ENCODE measurements at places on chromosomes 16 and 17.

GRCh38 chr17:59712862-59713261 is 5.4 kb downstream of the VMP1 start:
- no peak for DNase-seq

GRCh38 chr16:54118846-54119245 is 167.7 kb downstream of the IRX3 start:
- no peak for DNase-seq

DNA sequence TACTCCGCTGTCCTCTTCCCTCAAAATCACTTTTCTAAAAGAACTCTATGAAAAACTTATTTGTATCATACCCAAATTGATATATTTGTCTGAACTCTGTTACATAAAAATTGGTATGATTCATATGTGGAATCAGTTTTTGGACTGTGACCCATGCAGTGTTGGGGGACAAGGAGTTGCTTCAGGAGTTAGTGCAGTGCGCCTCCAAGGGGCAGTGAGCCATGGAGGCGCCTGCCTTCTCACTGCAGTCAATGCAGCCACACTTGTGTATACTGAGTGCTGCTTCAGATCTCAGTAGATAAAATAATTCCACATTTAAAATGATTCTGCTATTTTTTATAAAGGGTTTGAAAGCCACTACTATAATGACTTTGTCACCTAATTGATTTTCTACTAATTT is 32.5 kb downstream of the DGKE start:
- no peak for DNase-seq

DNA sequence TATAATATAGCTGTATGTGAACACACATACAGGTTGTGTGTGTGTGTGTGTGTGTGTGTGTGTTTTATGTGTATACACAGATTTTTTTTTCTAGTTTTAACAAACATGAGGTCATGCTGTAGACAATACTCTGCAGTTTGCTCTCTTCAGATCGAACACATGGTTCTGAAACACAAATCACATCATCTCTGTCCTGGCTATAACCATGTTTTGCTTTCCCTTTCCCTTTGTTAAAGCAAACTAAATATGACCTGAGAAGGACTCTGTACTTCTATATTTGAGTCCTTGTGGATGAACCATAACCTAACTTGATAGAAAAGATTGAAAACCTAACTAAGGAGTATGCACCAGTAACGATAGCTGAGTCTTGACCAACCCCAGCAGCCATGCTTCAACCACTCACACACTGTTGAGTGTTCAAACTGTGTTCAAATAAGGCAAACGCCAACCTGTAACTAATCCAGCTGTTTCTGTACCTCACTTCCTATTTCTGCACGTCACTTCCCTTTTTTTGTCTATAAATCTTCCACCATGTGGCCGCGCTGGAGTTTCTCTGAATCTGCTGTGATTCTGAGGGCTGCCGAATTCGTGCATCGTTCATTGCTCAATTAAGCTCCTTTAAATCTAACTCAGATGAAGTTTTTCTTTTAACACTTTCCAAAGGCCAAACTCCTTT is 303.8 kb downstream of the HS3ST3B1 start:
- DNase-seq, result no peak

DNA sequence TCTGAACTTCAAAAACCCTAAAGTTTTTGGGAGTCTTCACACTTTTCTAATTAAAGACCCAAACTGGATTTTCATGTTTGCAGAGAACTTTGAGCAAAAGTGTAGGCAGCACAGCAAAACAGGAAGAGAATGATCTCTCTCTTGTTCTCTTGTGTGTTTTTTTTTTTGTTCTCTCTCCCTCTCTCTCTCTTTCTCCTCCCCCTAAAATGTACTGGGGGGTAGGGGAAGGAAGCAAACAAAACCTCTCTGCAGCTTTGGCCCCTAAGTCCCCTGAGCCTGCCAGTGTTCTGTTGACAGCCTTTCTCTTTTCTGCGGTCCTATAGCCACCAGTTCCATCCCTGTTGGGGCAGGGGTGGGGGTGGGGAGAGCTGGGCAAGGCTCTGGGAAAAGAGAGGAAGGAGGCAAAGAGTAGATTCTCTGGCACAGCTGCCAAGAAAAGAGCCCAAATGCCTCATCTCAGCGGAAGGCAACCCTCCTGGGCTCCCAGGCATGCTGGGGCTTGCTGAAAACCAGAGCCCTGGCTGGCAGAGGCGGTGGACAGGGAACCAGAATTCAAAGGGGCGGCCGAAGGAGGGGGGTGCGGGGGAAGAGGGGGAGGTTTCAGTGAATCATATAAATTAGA is 295.3 kb downstream of the SOX9 start:
- no peak for DNase-seq

DNA sequence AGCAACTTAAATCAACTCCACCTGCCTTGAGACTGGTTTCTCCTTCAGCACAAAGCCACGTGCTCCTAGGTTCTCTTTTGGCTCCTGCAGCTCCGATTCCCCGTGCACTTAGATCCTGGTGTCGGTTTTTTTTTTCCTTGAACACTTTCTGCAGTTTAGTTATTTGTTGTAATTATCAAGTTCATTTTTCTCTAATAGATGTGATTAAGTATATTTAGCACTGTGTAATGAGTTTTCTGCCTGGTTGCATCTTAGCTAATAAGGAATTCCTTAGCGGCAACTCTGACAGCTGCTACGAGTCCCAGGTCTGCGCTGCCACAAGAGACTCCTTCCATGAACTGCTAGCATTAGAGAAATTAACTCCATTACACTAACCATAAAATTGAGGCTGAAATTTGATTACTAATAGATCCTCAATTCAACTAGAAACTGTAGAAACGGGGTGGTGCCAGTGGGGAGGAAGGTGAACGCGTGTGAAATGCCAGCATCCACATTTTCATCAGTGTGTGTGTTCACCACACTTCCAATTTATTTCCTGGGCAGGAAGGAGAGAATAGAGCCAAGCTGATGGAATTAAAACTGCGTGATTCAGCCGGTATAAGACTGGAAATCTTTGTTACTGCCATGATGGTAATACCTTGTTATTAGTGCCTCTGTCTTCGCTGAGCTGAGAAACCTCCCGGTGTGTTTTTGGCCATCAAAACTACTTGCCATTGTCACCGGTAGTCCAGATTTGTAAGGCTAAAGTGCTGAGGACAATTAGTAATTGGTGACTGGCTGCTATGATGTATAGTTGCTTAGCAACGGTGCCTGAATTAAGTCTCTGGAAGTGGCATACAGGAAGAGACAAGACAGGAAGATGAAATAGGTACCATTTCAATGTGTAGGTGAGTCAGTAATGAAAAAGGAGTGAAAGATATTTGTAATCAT is 232.4 kb downstream of the IRX3 start:
- no peak for DNase-seq

- DNase-seq, result no peak
Measured at GRCh38 chr16:15983898-15984297, 34.5 kb downstream of the ABCC1 start.

GRCh38 chr17:56976941-56977608 is 856 bp upstream of the SCPEP1 start:
- DNase-seq, result no peak

- DNase-seq, result peak; percentile 70
Measured at GRCh38 chr17:1078831-1079561, 82.1 kb downstream of the TIMM22 start.

GRCh38 chr16:57045694-57046381 is 46.5 kb upstream of the CPNE2 start:
- peak; percentile 80 for DNase-seq

DNA sequence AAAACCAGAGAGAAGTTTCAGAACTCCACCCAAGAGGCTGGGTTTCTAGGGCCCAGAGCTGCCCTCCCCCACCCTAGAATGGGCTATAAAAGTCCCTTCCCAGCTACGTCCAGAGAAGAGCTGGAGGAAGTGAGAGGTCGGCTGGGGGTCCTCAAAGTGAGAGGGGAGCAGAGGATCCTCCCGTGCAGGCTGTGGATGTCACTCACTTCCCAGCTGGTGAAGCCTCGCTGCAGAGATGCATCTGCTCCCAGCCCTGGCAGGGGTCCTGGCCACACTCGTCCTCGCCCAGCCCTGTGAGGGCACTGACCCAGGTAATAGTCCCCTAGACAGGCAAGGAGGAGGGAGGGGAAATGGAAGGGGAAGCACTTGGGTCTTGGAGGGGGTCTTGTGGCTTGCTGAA is at the start of gene EPX:
TSS of gene EPX (plus strand) at position 115 of the 400 bp plus-strand sequence. CDS start at position 236, 121 bp downstream.
- no peak for DNase-seq

DNA sequence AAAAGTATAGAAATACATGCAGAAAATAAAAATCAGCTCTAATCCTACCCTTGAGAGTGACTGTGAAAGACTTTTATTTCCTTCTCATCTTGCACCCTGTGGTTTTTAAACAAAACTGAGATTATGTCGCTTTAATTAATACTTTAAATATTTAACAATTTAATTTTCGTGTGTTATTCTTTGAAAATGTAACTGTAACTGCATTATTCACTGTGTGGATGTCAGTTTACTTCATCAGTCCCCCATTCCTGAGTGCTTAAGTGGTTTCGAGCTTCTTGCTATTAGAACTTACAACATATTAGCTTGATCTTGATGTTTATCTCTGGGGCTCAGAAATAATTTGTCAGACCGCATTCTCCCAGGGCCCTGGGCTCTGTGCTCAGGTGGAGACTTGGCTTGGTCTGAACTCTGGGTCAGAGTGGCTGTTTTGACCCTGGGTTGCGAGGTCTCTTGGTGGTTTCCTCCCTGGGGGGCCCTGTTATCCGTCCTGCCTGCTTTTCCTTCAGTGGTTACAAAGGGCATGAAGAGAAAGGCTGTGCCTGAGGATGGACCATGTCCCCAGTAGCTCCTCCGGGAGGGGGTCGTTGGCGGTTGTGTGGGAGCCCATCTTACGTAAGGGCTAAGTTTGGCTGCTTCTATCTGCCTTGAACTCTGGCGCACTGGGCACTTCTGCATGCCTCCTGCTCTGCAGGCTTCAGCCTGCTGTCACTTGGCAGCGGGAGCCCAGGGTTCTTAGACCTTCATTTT is 25.7 kb downstream of the AKAP1 start:
- no peak for DNase-seq

- DNase-seq, result peak; percentile 51
Measured at GRCh38 chr17:68518063-68518815, 6.0 kb downstream of the PRKAR1A start.

DNA sequence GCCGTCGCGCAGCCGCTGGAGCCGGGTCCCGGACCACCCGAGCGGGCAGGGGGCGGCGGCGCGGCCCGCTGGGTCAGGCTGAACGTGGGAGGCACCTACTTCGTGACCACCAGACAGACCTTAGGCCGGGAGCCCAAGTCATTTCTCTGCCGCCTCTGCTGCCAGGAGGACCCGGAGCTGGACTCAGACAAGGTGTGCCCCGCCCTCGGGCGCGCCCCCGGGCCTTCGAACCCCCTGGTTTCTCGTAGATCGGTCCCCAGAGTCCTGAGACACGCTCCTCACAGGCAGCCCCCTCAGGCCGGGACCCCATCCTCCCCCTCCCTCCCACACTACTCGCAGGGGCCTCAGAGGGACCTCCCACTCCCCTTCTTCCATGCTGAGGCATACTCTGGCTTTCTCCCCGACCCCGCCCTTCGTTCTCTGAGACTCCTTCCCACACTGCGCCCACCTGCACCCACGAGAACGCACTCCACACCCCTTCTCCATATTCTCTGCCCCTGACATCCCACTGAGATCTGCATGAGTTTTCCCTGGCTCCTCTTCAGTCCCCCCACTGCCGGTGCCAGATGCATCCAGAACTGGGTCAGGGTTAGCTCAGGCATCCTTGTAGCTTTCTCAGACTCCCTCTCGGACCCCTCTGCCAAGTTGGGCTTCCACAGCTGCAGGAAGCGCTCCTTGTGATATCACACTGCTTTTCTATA is 523 bp downstream of the KCTD2 start:
- no peak for DNase-seq

GRCh38 chr16:88839745-88840599 is 16.8 kb downstream of the GALNS start:
- no peak for DNase-seq

DNA sequence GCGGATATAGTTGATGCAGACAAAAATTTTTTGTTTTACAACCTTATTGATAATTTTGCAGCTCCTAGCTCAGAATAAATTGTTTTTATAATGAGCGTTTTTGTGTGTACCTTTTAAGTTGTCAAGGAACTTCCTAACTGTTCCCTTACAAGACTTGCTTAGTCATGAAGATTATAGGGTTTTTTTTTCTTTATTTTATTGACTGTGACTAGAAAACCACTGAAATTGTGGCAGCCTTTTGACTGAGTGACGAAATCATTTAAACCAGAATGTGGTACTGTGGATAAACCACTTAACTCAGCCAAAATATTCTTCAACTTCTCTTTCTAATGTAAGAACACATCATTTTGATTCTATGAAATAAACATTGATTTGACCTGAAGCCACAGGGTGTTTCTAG is 40.8 kb upstream of the VPS4A start:
- no peak for DNase-seq

DNA sequence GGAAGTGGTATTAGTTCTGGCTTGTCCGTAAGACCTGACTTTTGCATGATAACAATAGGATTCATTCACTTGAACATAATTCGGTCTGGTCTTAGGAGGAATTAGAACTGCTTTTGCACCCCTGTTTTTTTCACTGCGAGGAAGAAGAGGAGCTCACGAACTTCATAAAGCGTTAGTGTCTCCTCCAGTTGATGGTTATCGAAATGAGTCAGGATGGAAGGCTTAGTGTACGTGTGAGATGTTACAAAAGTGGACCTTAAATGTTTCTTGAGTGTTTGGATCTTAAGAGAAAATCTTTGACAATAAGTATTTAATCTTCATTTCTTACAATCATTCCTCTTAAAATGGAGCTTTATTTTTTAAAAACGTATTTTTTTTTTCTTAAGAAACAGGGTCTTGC is 52.8 kb downstream of the USP10 start:
- DNase-seq, result no peak

DNA sequence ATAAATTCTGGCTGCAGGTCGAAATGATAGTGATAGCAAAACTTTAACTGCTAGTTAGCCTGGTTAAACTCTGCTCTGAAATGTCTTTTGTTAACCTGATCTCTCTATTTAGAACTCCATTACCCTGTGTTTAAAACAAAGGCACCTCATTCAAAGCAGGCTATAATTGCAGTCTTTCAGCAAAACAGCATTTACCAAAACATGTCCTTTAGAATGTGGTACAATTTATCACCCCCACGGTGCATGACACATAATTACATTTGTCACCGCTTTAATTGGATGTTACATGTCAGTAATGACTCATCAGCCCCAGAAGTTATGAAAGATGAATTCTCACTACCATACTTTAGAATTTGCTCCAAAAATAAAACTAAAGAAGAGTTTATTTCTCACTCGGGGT is 295.4 kb downstream of the TOX3 start:
- no peak for DNase-seq

DNA sequence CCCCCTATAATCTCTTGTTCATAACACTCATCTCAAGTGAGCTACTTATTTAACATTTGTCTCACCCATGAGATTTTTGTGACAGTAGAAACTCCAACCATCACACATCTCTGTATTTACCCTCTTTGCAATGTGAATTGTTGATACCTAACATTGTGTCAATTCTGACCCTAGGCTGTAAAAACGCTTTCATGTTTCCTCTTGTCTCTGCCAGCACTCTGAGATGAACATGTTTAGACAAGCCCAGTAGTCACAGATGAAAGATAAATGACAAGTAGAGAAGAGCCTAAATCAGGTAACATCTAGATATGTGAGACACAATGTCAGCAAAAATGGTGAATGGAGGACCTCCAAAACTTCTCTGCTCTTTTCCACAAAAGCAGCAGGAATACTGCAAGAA is 1254.5 kb upstream of the GOT2 start:
- no peak for DNase-seq

- DNase-seq, result no peak
Measured at GRCh38 chr17:66308856-66309255, 6.4 kb downstream of the PRKCA start.

- DNase-seq, result no peak
Measured at GRCh38 chr17:888998-889441, 90.6 kb downstream of the NXN start.

GRCh38 chr16:85629853-85630252 is 16.7 kb downstream of the GSE1 start:
- no peak for DNase-seq
